ENCODE measurements at places on chromosomes 2 and 18. TPM values are rescaled to one million over a fixed set of nuclear protein-coding genes. Genes with fewer than 3 reads are reported as not detected.

LMAN2L gene
- polyA plus RNA-seq: 4.7 TPM

DNA sequence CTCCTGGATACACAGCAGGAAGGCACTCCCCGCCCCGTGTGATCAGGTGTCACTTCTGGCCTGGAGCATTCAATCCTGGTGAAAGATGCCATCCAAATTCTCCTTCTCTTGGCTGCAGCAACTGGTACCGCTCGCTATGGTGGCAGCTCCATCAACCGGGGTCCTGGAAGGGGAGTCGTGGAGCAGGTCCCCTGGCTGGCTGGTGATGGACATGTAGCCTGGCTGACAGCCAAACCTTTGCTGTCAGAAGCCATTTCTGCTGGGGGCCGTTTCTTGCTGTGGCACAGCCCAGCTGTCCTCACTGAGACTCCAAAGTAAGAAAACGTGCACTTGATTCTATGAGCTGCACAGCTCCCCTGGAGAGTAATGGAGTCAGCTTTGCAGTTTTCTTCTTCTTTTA lies 7.1 kb upstream of the CYS1 start:
- DNase-seq: no peak

DNA sequence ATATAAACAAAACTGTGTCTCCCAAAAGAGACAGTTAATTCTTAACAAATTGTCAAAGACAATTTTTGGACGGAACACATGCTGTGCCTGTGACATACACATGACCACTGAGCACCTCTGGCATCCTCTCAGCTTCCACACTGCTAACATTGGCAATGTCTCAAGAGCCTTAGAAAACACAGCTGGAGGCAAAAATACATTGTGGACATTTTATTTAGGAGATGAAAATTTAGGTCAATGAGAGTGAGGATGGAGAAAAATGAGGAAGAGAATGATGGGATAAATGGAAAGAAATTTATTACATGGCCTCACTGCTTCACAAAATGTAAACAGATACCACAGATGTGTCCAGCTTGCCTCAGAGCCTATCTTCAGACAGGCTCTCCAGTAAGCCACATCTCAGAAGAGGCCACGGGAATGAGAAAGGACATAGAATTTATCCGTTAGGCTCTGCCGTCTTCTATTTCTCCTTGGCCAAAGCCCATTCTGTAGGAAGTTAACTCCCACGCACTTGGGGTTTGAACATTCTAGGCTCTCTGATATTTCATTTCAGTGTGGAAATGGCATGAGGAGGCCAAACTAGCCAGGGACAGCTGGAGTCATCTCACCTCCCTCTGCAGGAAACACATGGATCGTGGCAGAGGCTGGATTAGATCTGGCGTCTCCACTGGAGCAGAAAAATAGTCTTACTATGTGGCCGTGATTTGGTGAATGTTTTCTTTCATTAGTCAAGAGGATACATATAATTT lies 519.4 kb upstream of the DSEL start:
- DNase-seq: no peak

DNA sequence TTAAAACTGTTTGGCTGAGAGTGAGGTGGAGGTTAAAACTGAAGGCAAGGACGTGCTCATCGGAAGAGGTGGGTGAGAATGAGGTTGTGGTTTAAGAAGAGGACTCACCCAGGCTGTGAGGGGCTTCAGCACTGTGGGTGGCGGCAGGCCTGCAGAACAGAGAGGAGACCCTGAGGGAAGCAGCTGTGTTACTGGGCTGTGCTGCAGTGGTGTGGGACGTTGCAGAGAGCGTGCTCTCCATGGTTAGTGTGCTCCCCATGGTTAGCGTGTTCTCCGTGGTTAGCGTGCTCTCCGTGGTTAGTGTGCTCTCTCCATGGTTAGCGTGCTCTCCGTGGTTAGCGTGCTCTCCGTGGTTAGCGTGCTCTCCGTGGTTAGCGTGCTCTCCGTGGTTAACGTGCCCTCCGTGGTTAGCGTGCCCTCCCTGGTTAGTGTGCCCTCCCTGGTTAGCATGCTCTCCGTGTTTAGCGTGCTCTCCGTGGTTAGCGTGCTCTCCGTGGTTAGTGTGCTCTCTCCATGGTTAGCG lies 68.5 kb upstream of the NFATC1 start:
- no peak for DNase-seq

- no peak for DNase-seq
These were observed 48.1 kb downstream of the ODC1 start for GRCh38 chr2:10400002-10400401.

GALNT14 gene
- polyA plus RNA-seq: 15.6 TPM

DNA sequence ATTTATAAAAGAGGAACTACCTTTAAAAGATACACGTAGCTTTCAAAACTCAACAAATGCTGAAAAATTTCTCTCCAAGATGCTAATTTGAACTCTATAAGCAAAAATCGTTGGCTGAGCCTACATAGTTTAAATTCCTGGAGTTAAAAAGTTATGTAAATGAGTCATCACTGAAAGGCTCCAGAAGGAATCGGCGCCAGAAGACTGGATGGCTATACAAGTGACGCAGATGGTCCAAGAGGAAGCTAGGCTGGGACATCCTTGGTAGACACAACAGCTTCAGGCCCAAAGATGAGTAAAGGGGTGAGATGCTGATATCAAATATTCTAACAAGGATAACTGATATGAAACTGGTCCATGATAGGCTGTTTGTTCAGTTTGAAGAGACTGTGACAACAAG lies 22.8 kb upstream of the DNAH6 start:
- peak; percentile 32 for DNase-seq

DNA sequence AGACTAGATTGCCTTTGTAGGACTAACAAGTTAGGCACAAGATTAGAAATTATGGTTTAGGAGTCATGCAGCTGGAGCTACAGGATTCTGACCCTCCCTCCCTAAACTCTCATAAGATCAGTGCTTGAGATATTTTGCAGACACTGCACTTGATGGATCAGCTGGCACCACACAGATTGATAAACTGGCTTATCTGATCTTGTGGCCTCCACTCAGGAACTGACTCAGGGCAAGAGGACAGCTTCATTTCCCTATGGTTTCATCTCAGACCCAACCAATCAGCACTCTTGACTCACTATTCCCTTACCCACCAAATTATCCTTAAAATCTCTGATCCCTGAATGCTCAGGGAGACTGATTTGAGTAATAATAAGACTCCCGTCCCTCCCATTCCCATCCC lies 152.3 kb downstream of the DIS3L2 start:
- DNase-seq: no peak

ATP6V1B1 gene
- 0.35 TPM for polyA plus RNA-seq

DNA sequence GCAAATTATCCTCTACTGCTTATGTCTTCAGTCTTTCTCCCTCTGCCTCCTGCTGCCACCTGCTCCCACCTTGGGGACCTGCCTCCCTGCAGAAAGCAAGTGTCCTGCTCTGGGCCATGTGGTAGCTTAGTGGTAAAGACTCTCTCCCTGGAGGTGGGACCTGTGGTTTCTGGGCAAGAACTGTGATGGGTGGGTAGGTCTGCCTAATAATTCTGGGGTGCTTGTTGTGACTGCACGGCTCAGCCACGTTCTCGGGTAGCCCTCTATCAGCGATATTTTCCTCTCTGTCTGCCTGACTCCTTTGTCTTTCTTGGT lies 16.4 kb upstream of the CD28 start:
- DNase-seq: no peak

- no peak for DNase-seq
These were observed 3.7 kb downstream of the DLX1 start for GRCh38 chr2:172089005-172089504.

DNA sequence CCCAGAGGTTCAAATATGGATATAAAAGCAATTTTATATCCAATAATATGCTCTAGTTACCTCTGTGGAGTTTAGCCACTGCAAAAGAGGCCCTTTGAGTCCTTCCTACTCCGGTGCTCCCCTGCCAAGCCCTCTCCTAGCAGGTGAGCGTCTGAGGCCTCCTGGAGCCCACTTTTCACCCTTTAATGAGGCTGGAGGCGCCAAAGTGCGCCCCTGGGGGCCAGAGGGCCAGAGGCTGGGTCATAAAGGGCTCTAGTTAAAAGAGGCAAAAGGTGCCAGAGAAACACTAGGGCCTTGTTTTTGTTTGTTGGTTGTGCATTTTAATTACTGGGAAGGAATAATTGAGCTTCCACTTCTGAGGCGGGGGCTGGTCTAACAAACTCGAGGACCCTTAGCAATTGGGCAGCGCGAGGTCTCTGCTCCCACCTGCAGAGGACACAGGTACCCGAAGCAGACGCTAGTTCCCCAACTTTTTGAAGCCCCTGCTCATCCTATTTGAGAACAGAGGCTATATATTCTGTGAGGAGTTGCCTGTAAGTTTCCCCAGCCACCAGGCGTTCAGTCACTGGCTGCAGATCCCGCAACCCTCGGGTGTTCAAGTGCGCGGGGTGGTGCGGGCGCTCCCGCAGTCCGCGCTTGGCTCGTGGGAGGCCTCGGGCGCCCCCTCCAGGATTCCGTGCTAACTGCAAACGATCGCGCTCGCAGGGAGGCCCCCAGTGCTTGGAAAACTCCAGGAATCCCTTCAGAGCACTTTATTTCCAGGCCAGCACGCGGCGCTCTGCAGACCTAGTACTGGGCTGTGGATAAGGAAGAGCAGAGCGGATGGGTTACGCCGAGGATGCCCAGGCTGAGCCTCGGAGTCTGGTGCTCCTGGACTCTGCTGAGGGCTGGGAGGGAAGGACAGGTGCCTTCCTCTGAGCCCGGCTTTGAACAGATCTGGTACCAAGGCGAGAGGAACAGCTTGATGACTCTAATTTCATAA lies 14.1 kb downstream of the MSGN1 start:
- peak; percentile 90 for DNase-seq

GRCh38 chr2:57084697-57085281 lies 901.0 kb downstream of the CCDC85A start:
- DNase-seq: no peak

TUBA3D gene
- polyA plus RNA-seq: 0.92 TPM

SULT1C4 gene
- 2.0 TPM for polyA plus RNA-seq

- peak; percentile 11 for DNase-seq
These were observed 50.8 kb downstream of the EPG5 start for GRCh38 chr18:45916302-45916701.

ACADL gene
- 4.6 TPM for polyA plus RNA-seq

GRCh38 chr2:17934721-17935120 lies 56.3 kb downstream of the KCNS3 start:
- no peak for DNase-seq

Data from stomach (tissue), 19 donors.